Stimulated activated CD4-positive, alpha-beta T cell treated with anti-CD3 and anti-CD28 coated beads, Interleukin-12 subunit alpha, Interleukin-12 subunit beta, amount 100 ng/mL, for 4 hours (primary cell): ENCODE measurements at places on chromosomes 16 and 17.
A peak's percentile ranks its signal among the peaks of the same experiment; 100 is the strongest.

DNA sequence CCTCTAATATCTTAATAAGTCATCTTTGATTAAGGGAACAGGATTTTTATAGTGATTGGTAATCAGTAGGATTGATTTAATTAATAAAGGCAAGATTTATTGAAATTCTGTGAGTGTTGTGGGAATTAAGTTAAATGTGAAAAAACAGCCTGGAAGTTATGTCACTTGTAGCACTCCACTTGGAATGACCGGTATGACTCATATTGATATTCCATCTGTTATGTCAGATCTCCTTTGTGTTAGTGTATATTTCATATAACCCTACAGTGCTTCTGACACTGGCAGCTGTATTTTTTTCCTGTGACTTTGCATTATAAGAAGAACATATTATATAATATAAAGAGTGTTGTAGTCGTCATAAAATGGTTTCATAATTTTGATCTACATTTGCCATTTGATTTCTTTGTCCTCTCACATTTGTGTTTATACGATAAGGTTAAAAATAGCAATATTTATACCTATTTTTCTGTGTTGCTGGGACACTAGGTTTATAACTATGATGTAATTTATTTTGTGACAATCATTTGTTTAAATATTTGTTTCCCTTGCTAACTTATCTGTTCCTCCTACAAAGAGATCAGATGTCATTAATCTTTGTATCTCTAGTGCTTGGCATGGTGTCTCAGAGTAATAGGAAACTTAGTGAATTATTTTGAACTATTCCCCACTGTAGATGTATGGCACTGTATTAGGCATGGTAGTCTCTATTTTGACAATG lies 249.0 kb downstream of the BCAS3 start:
- DNase-seq: no peak

DNA sequence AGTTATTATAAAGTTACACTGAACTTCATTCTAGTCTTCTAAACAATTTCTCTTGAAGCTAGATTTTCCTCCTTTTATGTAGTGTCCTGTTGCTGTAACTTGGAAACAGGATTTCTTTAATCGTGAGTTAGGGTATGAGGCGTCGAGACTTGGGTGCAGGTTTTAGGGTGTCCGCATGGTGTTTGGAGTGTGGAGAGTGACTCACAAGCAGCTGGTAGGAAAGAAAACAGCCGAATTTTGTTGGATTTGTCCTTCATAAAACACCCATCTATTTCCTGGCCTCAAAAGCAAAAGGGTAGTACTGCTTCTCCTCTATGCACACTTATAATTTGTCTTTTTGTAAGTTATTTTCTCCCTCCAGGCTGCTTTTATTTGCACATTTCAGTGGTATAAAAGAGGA lies 1.6 kb downstream of the RPTOR start:
- DNase-seq: no peak

DNA sequence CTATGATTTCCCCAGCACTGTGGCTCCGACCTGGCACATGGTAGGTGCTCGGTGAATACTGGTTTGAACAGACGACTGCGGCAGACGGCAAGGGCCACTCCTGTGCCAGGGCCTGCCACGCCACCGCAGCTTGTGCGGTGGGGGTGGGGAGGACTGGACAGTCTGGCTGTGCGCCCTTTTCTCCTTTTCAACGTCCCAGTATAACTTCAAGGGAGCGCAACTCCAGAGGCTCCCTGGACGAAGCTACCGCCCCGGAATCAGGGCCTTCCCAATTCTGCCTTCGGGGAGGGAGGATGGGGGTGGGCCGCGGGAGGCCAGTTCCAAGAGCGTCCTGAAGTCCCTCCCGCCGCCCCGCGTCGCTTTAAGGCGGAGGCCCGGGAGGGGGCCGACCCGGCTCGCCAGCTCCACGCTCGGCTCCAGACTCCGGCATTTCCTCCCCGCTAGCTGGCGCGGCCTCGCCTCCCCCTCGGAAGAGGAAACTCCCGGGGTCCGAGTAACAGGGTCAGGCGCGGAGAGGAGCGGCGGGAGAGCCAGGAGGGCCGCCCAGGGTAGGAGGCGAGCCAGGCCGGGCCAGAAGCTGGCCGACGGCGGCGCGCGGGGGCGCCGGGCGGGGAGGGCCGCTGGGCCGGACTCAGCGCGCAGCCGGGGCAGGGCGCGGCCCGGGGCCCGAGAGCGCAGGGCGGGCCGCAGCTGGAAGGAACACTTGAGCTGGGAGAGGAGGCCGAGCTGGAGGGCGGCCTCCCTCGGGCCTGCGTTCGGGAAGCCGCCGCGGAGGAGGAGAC lies at the start of gene ITPRIPL2:
TSS of gene ITPRIPL2 (plus strand) at position 388 of the 782 bp plus-strand sequence. CDS start 498 bp downstream, outside the sequence.
- no peak for DNase-seq

GRCh38 chr17:5700745-5701144 lies 116.4 kb upstream of the NLRP1 start:
- DNase-seq: no peak

DNA sequence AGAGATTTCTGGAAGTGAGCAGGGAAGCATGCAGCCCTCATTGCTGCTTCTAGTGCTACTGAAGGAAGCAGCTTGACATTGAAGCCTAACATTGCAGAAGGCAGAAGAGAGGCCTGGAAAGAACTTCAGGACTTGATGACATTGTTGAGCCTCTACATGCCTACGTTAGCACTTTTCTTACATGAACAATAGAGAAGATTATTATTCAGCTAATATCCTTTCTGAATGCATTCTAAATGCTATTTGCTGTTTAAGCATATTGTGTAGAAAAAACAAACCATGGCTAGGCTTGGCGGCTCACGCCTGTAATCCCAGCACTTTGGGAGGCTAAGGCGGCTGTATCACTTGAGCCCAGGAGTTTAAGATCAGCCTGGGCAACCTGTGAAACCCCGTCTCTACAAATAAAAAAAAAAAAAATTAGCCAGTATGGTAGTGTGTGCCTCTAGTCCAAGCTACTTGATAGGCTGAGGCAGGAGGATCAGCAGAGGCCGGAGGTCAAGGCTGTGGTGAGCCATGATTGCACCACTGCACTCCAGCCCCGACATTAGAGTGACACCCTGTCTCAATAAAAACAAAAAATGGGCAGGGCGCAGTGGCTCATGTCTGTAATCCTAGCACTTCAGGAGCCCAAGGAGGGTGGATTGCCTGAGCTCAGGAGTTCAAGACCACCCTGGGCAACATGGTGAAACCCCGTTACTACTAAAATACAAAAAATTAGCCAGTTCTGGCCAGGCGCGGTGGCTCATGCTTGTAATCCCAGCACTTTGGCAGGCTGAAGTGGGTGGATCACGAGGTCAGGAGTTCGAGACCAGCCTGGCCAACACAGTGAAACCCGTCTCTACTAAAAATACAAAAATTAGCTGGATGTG lies 2.2 kb upstream of the AURKB start:
- no peak for DNase-seq

DNA sequence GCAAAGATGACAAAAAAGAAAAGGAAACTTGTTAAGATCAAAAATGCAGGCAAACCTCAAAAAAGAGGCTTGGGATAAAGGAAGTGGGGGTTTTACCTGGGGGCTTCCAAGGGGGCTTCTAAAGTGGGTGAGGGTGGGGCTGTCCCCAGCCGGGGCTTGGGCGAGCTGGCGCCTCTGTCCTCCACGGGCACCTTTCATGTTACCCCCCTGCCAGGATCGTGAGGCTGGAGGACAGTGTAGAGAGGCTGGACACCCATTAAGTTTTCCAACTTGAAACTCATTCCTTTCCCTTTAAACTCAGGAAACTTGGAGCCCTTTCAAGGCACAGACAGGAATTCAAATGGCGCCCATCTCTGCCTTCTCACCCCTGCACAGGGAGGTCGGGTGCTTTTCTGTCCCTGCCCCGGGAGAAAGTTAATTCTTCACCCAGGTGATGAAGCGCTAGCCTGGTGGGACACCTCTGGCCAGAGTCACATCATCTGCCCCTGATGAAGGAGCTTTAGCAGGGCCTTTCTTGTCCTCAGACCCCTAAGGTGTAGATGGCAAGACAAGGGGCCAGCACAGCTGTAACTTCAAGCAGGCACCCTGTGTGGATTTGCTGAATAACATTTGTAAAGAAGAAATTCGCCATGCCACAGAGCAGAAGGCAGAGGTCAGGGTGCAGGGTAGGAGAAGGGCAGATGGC lies 87.3 kb downstream of the C16orf78 start:
- no peak for DNase-seq

DNA sequence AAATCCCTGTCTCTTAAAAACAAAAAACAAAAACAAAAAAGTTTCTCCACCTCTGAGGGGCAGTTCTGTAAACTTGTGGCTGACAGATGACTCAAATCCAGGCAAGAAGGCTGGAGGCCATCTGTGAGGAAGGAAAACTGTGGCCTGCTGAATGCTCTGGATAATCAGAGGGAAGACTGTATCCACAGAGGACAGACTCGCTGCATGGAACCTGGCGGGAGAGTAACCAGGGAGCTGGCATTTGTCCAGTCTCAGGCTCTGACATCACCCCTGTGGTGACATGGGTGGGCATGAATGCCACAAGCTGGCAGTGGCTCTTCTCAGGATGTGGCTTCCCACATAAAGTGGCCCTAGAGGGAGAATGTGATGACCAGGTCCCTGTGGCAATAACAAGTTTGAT lies 2.8 kb upstream of the KSR1 start:
- DNase-seq: no peak

DNA sequence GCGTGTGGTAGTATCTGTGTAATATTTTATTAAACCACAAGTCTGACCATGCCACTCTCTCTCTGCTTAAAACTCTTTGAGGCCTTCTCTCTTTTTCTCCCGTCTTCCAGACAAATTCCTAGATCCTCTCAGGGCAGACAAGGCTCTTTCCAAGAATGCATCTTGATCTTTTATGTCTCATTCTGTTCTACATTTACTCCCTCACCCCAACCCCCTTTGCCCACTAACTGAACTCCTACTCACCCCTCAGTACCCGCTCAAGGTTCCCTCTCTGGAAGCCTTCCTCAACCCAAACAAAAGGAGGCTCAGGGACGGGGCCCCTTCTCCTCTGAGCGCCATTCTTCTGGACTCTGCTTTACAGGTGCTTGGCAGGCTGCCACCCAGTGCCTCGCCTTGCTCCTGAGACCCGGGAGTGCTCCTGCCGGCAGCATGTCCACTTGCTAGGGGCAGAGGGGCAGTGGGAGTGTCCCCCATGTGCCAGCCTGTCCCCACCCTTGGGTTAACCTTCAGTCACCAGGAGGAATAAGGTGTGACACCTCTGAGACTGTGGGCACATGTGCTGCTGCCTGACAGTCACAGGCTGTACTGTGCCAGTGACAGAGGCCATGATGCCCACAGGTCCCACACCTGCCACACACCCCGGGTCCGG lies 9.2 kb downstream of the SLC13A2 start:
- DNase-seq: no peak

- no peak for DNase-seq
Measured at GRCh38 chr17:69625474-69625873, 211.0 kb downstream of the MAP2K6 start.

DNA sequence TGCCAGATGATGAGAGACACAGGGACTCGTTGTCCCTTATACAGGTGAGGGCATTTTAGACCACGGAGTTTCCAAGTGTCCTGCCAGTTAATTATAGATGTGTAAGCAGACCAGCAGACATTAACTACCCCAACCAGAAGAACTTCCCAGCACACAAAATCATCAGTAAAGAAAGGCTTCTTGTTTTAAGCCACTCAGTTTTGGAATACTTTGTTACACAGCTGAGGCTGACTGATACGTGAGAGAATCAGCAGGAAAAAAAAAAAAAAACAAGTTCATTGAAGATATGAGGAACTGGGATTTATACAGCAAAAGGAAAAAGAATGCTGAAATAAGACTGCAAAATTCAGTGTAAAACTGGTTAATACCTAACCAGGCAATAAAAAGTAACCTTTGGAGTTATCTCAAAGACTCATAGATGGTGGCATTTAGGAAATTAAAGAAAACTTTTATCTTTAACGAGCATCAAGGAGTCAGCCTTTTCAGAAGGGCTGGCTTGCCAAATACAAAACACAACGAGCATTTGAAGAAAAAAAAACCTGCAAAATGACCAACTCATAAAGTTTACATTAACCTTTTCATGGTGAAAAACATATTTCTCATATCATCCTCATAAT lies 28.1 kb downstream of the TMEM238L start:
- DNase-seq: no peak

DNA sequence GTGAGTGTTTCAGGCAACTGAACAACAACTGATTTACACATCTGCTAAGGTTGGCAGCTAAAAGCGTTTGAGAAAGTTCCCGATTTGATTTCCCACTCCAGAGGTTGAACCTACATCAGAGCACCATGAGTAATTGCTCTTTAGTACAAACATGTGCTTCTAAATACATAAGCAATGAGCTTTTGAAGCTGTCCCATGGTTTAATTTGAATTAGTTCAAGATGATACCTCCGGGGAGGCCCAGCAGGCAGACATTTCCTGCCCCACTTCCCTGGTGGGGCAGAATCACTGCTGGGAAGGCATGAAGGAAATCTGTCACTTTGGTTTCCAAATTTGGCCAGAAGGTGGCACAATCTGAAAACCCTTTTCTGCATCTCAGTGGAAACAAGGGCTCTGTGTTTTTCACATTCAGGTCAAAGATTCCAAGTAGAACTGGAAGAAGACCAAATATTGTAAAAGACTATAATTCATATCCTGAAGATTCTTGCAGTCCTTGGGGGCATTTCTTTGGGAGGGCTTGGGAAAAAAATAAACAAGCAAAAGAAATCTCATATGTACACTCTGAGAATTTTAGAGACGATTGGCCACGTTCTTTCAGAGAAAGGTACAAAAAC lies 176.2 kb upstream of the FAM20A start:
- DNase-seq: no peak

- DNase-seq: no peak
Measured at GRCh38 chr16:17237350-17237944, 233.3 kb downstream of the XYLT1 start.

- DNase-seq: no peak
Measured at GRCh38 chr16:24054741-24055491, 201.2 kb upstream of the CACNG3 start.

- DNase-seq: peak; percentile 78
Measured at GRCh38 chr17:4945176-4945943, 3.0 kb downstream of the PFN1 start.

DNA sequence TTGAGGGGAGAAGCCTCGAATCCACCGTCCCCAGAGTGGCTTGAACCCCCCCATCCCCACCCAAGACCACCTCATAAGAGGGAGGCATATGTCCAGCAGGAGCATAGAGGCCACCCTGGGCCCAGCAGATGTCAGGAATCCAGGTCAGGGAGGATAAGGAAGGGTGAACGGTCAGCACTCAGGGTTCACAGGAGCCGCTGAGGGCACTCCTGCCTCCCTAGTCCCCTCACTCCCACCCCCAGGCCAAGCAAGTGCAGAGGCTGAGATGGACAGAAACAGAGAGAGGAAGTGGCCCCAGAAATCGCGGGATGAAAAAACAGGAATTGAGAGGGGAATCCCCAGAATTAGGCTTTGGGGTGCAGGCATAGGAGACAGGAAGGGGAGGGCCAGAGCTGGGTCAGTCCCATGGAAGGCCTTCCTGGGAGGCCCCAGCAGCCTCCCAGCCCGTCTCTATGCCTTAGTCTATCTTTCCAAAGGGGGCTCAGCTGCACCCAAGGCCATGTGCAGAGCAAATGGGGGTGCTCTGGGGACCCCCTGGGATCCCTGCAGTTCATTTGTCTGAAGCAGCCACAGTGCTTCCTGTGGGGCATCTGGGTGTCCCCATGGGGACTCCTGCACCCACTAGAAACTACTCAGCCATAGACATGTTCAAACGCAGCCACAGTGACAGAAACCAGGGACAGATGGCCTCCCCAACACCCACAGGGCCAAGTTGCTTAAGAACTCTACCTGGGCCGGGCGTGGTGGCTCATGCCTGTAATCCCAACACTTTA lies 1.7 kb downstream of the CMTM3 start:
- DNase-seq: no peak
